ENCODE measurements at places on chromosomes 3 and 15.

GRCh38 chr3:171982828-171983227 is 56.5 kb upstream of the FNDC3B start:
- DNase-seq: no peak

DNA sequence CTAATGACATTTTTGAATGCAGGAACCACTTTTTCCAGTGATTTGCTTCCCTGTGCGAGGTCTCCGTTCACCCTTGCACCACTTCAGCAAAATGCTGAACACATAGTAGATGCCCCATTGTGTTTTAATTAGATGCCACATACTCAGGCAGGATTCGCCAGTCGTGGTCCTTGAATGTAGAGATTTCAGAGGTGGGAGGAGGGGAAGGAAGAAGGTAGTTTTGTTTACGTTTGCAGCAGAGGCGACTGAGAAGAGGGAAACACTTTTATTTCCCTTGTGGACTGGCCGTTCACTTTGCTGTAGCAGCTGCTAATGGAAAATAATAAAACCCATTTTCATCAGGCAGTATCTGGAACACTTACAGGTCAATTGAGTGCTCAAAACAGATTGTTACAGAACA is 262.8 kb upstream of the TBL1XR1 start:
- no peak for DNase-seq

GRCh38 chr3:151171145-151171757 is 31.8 kb downstream of the GPR171 start:
- DNase-seq: peak; percentile 15

DNA sequence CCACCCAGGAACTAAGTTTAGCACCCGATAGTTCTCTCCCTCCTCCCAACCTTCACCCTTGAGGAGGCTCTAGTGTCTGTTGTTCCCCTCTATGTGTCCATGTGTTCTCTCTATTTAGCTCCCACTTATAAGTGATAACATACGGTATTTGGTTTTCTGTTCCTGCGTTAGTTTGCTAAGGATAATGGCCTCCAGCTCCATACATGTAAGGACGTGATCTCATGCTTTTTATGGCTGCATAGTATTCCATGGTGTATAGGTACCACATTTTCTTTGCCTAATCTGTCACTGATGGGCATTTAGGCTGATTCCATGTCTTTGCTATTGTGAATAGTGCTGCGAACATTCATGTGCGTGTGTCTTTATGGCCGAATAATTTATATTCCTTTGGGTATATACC is 66.9 kb upstream of the TRA2B start:
- no peak for DNase-seq

GRCh38 chr3:59886790-59887189 is 837.0 kb upstream of the CFAP20DC start:
- no peak for DNase-seq
